ENCODE measurements at places on chromosomes 2 and 18.

- peak; percentile 20 for DNase-seq
Observed at GRCh38 chr2:84846041-84846663, 34.7 kb downstream of the TRABD2A start.

DNA sequence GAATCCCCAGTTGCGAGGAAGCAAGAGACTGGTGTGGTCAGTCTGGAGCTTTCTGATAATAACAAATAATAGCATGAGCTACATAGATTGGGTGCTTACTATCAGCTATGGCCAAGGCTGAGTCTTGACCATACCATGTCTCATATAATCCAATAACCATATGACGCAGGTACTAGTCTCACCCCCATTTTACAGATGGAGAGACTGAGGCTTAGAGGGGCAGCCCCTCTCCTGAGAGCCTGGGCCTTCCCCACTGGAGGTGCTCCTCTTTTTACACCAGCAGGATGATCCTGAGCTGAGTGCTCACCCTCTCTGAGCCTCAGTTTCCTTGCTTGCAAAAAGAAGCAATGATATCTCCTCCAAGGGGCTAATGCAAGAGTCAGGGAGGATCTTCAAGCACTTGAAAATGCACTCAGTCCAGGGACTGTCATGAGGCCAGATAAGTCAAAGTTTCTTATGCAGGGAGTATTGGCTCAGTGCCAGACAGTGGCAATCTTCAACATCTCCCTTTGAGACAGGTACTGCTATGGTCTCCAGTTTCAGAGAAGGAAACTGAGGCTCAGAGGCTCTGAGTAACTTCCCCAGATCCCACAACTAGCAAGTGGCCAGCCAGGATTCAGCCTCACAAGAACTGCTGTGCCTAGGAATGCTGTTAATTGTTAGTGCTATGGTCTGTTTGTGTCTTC lies 149.7 kb downstream of the TFCP2L1 start:
- DNase-seq: no peak

GRCh38 chr2:40752796-40753195 lies 300.9 kb upstream of the SLC8A1 start:
- no peak for DNase-seq

DNA sequence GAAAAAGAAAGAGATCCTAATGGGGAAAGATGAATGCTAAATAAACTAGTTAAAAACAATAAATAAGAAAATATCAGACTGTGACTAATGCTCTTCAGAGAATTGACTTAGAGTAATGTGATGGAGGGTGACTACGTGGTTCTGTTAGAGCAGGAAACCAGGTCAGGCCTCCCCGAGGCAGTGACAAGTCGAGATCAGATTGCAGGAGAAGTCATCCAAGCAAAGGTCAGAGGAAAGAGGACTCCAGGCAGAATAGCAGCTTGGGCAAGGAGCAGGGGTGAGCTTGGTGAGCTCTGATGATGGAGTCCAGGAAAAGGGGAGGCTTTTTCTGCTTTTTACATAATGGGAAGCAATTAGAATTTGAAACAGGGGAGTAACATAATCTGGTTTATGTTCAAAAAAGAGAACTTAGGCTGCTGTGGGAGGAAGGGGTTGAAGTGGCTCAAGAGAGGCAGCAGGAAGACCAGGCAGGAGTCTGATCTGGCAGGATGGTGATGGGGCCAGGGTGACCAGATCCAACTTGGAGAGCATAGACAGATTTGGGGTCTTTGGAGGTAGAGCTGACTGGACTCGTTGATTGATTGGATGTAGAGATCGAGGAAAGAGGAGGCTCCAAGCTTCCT lies 27.3 kb upstream of the ITGB6 start:
- DNase-seq: peak; percentile 82

- no peak for DNase-seq
Observed at GRCh38 chr2:205025580-205026240, 480.4 kb downstream of the PARD3B start.

DNA sequence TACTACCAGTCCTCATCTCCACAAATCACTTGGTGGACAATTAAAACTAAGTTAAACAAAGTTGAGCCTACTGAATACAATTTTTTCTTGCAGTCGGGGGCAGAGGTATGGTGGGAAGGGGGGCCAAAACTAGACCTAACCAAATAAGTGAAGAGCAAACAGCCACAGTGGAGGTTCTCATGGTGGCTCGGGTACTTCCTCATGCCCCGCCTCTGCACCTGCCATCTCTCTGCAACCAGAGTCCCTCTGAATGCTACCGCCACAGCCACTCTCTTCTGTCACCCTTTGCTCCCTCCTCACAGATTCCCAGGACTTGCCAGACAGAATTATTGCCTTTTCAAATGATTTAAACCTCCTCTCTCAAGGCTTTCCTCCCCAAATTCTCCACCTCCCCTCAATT lies 204.2 kb downstream of the TMEM247 start:
- no peak for DNase-seq

DNA sequence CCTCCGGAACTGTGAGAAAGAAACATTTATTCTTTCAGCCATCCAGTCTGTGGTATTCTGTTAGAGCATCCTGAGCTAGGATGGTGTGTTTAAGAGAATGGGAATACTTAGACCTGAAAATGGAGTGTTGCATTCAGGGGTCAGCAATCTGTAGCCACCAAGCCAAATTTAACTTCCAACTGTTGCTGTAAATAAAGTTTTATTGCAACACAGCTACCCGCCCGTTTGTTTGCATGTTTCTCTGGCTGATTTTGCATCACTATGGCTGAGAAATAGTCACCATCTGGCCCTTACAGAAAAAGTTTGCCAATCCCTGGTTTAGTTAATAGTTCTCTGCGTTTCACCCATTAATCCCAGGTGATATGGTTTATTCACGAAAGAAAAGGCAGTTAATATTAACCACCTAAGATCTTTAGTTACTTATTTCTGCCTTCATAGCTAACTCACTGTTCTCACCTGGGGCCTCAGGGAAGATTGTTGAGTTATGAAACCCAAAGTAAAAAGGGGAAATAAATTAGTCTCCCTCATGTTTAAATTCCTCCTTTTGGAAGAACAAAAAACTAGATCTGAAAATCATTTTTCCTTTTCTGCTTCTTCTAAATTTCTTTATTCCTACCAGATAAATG lies 9.5 kb upstream of the CYS1 start:
- DNase-seq: no peak

DNA sequence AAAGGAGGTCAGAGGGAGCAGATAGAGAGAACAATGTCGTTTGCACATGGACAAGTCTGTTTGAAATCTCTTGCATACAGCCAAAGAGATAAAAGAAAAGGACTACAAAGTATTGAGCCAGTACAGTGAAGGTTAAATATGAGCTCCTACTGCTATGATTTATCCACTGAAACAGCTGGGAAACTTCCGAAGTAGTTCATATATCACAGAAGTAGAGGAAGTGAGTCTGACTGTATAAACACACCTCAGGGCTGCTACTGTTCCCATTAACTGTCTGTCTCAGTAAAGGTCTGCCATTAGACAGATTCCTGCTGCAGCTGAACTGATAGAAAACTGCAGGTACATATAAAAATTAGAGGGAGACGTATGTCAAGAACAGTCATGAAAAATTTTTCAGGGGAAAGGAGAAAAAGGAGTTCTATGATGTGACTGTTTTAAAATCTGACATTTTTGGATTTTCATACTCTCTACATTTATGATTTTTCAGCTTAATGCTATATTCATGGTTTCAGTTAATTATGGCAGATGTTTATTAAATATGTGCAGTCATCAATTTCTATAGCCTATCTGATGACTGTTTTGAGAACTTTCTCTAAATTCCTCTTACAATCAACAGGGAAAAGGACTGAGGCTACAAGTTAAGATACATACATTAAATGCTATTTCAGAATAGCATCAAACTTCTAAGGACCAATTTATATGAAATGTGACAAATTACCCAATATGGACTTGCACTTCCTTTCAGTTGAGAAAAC lies 364.7 kb downstream of the ERBB4 start:
- no peak for DNase-seq

DNA sequence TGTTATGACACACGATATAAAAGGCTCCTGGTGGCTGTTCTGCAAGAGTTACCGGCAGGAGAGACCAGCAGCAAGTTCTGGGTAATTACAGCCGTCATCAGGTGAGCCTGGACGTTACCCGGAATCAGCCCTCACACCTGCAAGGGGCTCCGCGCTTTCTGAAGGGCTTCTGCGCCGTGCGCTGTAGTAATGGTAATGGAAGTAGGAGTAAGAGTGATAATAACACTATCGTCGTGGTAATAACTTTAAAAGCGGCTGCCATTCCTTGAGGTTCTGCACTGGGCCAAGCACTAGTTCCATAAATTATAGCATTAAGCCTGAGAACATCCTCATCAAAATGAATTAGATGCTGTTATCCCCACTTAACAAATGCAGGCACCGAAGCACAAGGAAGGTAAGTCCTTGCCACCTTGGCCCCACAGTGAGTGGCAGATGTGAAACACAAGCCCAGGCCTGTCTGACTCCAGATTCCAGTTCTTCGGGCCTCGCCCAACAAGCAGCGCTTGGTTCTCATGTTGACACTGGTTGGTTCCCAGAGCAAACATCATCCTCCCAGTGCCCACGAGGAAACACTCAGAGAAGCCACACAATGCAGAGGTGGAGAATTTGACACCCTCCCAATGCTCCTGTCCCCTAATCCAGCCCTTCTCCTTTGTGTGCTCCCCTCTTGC lies 205.2 kb downstream of the EIPR1 start:
- DNase-seq: peak; percentile 41

DNA sequence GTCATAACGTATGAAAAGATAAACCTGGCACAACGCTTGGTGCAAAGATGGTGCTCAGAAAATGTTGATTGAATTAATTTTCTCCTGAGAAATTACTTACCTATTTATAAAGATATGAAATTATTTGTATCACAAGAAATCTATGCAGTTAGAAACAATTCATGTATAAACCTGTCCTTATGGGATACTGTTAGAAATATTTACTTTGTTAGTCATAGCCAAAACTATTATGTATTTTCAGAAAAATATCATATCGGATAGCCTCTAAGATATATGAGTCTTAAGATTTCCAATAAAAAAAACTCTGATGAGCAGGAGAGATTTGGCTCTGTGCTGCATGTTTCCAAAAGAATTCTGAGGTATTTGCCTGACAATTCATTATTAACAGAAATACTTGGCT lies 880.7 kb downstream of the LRRTM4 start:
- no peak for DNase-seq

GRCh38 chr2:224016963-224017362 lies 22.1 kb downstream of the SERPINE2 start:
- no peak for DNase-seq

- DNase-seq: peak; percentile 97
Observed at GRCh38 chr2:38146275-38146906, 70.4 kb upstream of the CYP1B1 start.

DNA sequence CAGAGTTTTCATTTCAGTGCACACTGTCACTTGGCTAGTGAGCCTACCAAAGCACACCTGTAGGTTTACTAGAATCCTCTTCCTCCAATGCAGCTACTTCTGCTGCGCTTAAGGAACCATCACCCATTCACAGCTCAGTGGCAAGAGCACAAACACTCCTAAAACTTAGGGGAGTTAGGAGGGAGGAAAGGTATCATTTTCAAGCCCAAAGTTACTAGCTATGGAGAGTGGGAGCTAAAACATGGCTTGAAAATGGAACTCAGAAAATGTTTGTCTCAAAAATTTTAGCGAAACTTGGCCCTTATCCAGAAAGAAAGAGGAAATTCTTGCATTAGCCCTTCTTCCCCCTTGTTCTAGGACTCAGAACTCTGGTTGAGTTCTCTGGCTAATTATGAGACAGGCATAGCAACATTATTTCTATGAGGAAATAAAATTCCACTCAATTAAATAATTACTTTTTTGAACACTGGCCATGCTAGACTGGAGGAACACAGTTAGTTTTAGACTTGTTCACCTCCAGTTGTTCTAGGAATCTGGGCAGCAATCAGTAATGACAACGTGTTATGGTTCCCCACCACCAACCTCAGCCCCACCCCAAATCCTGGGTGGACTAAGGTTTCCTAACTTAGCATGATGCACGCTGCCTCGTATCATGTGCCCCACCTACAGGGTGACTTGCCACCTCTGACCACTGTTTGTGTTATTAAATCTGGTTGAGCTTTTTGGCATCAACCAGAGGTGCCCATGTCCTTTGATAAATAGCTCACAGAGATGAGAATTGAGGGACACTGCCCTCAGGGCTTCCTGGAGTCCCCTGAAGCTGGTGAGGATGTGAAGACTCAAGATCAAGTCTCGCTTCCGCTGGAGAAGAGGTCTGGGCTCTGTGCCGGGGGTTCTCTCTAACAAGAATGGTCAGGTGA lies 32.8 kb downstream of the LPIN2 start:
- no peak for DNase-seq

- no peak for DNase-seq
Observed at GRCh38 chr2:108392029-108392428, 14.3 kb downstream of the SULT1C4 start.

GRCh38 chr18:13587937-13588336 lies 138.4 kb downstream of the FAM210A start:
- no peak for DNase-seq

DNA sequence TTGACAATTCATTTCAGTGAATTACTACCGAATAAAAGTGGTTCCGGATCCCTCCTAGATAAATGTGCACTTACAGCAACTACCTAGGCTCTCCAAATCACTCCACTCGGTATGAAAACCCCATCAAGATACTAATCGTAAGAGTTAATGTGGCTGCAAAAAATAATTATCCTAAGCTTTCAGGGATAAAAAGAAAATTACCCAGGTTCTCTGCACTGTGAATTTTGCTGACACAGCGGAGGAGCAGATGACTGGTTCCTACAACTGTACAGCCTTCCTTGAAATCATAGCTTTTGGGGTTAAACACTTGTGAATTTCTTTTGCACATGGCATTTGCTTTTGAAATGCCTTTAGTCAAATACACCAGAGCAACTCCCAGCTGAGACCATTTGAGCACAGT lies 104.7 kb downstream of the CD226 start:
- no peak for DNase-seq

DNA sequence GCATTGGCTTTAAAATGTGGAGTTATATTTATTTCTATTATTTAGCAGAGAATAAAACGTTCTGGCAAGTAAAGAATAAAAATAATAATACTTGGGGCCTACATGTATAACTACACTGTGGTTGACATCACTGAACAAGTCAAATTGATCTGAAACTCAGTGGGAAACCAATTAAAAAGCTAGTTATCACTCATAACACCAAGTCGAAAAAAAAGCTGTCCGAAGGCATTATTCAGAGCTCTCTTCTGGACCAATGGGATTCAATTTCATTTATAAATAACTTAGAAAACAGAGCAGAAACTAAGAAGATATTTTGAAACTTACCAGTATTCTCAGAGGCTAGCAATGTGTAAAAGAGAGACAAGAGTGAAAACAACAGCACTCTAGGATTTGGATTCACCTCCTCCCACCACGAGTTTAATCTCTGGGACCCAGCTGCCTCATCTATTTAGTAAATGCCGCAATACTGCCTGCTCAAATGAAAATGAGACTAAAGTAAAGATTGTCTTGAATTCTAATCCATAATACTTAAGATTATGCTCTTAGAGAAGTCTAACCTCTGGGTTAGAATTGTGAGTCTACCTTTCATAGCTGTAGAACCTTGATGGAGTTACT lies 128.4 kb downstream of the NBAS start:
- DNase-seq: no peak

DNA sequence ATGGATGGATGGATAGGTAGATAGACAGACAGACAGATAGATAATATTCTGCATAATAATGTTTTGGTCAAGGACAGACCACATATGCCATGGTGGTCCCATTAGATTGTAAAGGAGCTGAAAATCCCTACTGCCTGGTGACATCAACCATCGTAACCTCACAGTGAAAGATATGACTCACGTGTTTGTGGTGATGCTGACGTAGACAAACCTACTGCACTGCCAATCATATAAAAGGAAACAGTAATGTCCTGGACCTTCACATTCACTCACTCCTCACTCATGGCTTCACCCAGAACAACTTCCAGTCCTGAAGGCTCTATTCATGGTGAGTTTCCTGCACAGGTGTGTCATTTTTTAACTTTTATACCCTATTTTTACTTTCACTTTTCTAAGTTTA lies 202.9 kb upstream of the TPO start:
- DNase-seq: no peak

All from islet precursor cell (in vitro differentiated cells).